Upper lobe of right lung (tissue), 1 donor: ENCODE measurements at places on chromosomes 11 and 22.

- DNase-seq = no peak
Observed at GRCh38 chr11:86174101-86175046, 70.2 kb upstream of the EED start.

DNA sequence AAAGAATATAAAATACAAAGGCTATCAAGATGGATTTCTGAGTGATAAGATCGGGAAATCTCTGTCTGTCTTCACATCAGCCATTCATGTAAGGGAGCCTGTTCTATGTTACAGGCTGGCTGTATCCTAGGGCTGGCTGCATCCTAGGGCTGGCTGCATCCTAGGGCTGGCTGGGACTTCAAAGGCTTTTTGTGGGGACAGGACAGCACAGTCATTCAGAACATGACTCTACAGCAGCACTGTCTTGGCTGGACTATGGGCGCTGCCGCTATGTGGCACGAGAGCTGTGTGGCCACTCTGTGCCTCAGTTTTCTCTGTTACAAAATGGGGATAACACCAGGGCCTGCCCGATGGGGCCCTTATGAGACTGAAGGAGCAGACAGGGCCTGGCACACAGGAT is 10.2 kb downstream of the ADAMTS8 start:
- DNase-seq = no peak

GRCh38 chr22:37496651-37497050 is 10.5 kb upstream of the MFNG start:
- no peak for DNase-seq

- DNase-seq = peak; percentile 83
Observed at GRCh38 chr22:28829358-28830181, 29.2 kb upstream of the XBP1 start.

DNA sequence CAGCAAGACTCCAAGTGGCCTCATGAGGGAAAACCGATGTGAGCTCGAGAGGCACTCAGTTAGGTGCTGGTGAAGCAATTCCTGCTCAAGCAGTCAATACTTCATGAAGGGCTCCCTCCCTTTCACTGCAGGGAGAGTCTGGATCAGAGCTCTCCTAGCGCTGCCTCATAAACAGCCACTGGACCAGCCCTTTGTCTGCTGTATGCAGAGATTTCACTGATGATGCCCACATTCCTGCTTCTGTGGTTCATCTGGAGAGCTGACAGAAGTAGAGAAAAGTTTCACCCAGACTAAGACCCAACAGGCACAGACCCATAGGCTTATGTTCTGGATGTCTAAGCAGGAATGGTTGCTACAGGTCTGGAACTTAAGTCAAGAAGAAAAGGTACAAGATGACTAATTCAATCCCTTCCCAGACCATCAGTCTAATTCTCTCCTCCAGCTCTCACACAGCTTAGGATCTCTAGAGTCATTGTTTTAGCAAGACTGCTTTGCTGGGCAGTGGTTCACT is 4.0 kb downstream of the UCP2 start:
- DNase-seq = peak; percentile 30

DNA sequence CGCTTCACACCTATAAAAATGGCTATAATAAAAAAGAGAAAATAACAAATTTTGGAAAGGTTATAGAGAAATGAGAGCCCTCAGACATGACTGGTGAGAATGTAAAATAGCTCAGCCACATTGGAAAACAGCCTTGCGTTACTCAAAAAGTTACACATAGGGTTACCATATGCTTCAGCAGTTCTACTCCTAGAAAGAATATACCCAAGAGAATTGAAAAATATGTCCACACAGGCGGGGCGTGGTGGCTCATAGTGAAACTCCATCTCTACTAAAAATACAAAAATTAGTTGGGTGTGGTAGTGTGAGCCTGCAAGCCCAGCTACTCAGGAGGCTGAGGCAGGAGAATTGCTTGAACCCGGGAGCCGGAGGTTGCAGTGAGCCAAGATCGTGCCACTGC is 7.6 kb upstream of the JHY start:
- no peak for DNase-seq

GRCh38 chr11:127864861-127865260 is 722.5 kb downstream of the ETS1 start:
- no peak for DNase-seq

GRCh38 chr11:47143322-47143721 is 33.4 kb downstream of the ARFGAP2 start:
- DNase-seq = no peak

GRCh38 chr11:60970369-60970774 is 1.1 kb upstream of the CD6 start:
- peak; percentile 86 for DNase-seq

GRCh38 chr22:43424666-43425630 is 13.1 kb downstream of the MPPED1 start:
- no peak for DNase-seq
